ENCODE measurements at places on chromosomes 2 and 18.
A peak's percentile ranks its signal among the peaks of the same experiment; 100 is the strongest.

- no peak for DNase-seq
These were observed 75.9 kb downstream of the SH3BP4 start for GRCh38 chr2:235027558-235028214.

- no peak for DNase-seq
These were observed 61.8 kb downstream of the CABYR start for GRCh38 chr18:24200494-24201290.

DNA sequence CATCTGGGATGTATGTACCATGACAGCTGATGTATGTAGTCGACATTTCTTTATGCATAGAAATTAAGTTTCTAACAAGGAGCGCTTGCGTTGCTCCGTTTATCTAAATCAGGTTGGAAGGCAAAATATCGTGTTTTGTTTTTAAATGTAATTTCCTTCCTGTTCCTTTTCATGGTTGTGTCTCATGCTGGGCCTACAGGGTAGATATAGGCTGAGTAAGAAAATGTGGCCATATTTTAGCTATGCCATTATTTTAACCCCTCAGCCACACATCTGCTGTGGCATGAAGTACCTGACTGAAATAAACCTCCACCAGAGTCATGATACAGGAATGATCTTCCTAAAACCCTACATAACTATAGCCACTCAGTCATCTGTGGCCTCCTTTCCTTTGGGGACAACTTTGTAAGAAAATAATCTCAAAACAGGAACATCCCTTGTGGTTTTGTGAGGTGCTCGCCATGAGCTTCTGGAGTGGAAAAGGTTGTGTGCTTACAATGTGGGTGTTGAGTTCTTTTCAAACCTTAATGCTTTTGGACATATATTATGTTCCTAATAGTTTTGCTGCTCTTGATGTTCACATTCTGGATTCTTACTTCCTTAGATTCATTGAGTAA, 214.3 kb downstream of the FAM210A start:
- DNase-seq, result no peak

DNA sequence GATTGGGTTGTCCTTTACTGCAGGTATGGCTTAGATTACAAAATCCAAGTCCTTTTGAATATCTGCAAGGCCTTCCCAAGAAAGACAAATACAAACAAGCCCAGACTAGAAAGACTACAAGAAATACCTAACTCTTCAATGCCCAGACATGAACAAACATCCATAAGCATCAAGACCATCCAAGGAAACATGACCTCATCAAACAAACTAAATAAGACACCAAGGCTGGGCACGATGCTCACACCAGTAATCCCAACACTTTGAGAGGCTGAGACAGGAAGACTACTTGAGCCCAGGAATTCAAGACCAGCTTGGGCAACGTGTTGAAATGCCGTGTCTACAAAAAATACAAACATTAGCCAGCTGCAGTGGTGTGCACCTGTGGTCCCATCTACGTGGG, 31.7 kb downstream of the MAP4K3 start:
- no peak for DNase-seq

DNA sequence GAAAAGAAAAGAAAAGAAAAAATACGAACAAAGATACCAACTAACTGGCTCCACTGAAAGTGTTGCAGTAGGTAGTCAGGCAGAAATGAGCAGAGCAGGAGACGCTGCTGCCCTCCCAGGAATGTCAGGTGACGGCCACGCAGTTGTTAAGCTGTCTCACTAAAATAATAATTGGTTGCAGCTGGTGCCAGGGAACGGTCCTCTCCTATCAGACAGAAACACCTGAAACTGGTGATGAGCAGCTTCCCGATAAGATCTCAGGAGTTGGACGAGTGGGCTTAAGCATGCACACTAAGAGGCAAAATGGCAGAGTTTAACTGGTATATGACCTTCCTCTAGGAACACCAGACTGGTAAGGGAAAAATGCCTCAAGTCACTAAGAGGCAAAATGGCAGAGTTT, 611.1 kb downstream of the ZEB2 start:
- DNase-seq, result no peak

- DNase-seq, result no peak
These were observed 156.6 kb downstream of the DNAH7 start for GRCh38 chr2:195912079-195912478.

DNA sequence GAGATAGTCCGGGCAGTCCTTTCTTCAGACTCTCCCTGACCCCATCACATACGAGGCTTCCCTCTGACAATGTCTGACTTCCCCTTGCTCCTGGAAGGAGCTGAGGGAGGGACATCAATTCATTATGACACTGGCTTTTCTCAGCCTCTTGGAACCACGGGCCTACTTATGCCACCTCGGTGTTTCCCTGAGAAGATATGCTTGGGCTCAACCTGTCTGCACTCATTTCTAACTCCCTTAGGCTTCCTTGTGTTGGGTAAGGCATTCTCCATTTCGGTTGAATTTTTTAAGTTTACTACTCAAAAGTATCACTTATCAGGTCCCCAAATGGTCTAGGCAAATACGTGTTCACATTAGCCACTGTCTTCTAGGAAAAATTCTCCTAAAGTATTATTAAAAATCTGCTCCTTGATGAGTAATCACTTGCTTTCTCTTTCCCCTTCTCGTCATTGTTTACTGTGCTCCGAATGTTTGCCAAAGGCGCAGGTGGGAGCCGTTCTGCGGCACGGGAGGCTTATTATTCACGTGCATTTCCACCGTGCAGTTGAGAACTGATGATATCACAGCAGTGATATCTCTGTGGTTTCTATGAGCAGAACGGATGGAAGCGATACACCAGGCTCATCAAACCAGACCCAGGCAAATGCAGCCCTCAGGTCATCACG, 33.1 kb downstream of the ARL4C start:
- DNase-seq, result peak; percentile 77

DNA sequence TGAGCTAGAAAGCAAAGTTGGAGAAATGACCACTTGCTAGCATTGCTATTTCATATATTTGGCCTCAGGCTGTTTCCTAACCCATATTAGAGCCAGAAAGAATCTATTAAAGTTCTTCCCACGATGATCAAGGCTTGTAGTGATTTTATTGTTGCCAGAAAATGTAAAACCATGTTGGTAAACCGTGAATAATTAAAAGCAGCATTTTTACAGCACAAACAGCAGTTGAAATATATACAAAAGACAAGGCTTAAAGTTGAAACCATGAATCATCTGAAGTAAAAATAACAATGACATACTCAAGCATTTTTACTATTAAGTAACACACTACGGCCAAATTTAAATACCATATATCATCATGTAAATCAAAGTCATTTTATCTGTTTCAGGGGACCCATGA, 27.7 kb upstream of the DSC3 start:
- DNase-seq, result no peak

DNA sequence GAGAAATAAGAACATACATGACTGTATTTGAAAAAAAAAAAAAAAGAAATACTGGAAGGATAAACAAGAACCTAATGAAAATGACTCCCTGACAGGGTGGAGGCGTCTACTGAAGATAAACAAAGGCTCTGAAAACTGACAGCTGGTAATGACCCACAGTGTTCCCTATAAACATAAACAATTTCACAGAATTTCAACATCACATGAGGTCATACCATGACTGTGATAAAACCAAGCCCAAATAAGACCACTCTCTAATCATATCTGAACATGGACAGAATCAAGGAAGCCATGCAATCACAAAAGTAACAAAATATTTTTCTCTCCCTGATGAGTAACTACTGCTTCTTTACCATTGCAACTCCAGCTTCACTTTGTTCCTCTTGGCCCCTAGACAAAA, 159.3 kb downstream of the FAM124B start:
- no peak for DNase-seq

DNA sequence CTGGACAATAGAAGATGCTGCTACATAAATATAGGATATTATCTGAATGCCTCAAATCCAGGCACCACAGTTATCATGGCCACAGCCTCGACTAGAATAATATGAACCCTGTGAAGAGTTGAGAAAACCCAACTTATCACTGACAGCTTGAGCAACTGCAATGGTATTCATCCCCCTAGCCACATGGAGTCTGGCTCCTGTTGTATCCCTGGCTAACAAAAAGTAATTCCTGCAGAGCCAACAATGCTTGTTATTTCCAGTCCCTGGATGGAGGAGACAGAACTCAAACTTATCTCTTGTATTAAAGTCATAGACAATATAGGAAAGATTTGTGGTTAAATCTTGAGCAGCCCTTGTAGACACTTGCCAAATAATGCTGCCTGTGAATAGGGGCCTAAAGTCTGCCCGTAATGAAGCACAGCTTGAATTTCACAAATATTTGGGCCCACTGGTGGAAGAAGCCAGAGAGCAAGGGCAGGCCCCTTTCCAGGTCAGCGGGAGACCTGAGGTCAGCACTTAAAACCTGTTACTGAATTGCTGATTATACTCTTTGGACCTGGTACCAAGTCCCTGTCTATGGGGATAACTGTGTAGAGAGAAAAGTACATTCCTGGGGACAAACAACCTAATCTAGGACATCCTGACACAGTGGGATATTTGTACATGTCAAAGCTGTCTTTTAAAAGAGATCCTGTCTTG, 28.4 kb upstream of the SUCLG1 start:
- no peak for DNase-seq

DNA sequence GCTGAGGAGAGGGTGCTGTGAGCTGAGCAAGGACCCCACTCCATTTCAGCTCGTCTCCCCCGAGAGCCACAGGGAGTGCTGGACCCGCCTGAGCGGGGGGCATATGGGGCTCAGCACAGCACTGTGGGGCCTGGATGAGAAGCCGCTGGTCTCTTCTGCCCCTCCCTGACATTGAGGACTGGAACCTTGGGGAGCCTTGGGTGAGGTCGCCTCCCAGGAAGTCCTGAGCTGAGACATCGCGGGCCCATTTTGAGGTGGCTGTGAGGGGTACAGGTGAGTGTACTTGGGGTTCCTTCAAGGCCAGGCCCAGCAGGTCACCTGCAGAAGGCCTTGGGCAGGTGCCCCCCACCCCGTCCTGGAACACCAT, 3.1 kb upstream of the AQP12A start:
- no peak for DNase-seq

DNA sequence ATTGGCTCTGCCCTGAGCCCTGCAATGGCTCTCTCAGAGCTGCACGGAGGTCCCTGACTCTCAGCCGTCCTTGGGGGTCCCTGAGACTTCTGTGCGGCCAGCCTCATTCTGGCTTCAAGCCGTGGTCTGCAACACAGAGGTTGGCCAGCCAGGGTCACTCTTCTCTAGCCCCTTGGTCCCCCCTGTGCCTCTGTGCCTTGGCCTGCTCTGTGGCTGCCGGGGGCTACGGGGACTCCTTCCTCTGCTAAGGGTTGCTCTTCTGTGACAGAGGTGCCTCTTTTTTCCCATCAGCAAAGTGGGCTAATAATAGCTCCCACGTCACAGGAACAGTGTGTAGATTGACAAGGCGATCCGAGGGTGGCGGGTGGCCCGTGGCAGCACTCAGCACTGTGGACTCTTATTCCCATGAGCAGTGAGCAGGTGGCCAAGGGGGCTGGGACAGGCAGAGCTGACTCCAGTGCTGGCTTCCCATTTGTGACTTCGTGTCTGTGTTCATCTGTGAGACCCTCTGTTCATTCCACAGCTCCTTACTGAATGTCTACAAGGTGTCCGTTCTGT, 19.4 kb downstream of the INHBB start:
- DNase-seq, result no peak

DNA sequence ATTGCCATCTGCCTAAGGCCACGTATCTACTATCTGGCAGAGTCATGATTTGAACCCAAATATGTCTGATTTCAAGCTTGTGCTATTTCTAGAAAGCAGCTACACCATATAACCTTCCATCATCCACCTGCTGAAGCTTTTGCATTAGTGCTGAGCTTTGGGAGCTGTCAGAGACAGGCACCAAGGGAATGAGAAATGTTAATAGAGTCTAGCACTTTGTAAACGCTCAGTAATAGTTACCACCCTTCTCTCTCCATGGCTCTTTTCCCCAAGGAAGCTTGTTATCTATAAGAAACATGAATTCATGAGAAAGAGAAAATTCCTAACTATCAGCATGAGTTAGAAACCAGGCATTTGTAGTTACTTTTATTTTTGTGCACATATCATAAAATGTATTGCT, 151.5 kb downstream of the CPS1 start:
- no peak for DNase-seq

GRCh38 chr2:237393523-237393922, 20.4 kb downstream of the COL6A3 start:
- DNase-seq, result no peak

DNA sequence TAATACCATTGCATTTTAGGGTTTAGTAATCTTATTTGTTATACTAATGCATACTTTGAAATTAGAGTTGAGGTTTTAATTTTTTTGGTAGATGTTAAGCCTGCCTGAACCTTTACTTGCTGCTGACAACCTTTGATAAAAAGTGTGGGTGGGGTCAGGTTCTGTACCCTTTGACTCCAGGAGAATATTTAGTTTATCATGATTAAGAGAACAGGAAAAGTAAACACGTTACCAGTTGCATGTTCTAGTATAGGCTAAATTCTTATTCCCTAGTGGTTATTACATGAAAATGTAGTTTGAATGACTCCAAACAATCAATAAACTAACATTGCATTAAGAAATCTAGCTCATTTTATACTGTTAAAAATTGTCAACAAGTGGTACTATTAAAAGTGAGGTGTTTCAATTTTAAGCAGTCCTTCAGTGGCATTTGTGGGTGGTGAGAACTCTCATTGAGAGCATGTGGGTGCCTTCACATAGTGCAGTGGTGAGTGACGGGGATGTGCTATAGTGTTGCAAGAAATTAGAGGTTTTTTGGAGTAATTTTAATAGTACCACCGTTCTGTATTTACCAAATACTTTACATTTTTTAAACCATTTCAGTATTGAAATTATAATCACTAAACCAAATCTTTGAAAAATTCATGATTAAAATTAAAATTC, 29.9 kb downstream of the PHLPP1 start:
- no peak for DNase-seq

- DNase-seq, result no peak
These were observed 13.2 kb upstream of the EML6 start for GRCh38 chr2:54710216-54710615.

- DNase-seq, result no peak
These were observed 70.1 kb upstream of the ASB18 start for GRCh38 chr2:236334122-236334876.

GRCh38 chr2:68214381-68214780, 38.0 kb downstream of the PPP3R1 start:
- DNase-seq, result no peak

DNA sequence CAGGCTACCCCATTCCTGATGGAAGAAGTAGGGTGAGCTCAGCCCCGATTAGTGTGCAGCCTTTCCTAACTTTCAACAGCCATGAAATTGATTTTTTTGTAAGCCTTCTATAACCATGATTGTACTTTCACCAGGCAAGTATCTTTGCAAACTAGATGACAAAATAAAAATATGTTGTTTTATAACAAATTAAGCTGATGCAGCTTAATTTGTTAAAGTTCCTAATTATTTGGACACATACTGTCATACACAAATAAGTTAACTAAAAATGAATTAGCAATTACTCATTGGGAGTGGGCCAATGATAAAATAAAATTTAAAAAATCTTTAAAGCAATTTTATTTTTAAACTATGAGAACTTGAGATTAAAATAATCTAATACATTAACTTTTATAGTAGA, 113.1 kb upstream of the FANCL start:
- no peak for DNase-seq

Measured in CD4-positive, alpha-beta T cell (primary cell).